ENCODE measurements at places on chromosomes 13 and 19.

DNA sequence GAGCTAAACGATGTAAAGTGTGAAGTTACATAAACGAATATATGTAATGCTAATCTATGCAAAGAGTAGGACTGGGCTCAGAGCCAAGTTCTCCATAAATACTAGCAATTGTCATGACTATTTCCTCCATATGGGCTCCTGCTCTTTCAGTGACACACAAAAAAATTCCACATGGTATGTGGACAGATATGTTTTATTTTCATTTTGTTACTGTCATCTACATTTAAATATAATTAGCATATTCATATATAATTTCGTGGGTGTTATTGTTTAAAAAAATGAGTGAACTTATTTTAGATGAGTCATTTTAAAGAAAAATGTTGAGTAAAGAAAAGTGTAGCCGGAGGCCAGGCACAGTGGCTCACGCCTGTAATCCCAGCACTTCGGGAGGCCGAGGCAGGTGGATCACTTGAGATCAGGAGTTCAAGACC is 5.0 kb upstream of the IGSF23 start:
- DNase-seq = no peak

GRCh38 chr13:29429286-29429900 is 166.1 kb downstream of the SLC7A1 start:
- no peak for DNase-seq

DNA sequence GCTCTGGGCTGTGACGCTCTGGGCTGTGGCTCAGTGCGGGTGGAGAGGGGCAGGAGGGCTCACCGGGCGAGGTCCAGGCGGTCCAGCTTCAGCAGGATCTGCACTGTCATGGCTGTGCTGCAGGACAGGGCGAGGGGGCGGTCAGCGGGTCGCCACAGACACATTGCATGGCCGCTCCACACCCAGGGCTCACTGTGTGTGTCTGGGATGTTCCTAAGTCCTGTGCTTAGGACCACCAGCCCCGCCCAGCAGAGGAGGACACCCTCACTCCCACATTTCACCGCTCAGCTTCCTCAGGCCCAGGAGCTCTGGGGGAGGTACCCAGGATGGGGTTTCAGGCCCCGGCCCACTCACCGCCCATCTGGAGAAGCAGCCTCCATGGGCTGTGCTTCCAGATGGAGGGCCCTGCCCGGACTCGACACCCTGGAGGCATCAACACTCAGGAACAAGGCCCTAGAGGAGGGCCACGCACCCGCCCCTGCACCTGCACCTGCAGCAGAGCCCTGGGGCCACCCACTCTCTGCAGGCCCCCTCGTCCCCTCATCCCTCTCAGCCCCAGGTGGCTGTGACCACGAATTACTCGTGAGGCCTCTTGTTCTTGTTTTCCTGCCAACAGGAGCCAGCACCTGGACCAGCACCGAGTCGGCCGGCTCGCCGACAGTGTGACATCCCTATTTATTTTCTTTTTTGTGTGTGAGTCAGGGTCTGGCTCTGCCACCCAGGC is 9.7 kb upstream of the CERS1 start:
- no peak for DNase-seq

DNA sequence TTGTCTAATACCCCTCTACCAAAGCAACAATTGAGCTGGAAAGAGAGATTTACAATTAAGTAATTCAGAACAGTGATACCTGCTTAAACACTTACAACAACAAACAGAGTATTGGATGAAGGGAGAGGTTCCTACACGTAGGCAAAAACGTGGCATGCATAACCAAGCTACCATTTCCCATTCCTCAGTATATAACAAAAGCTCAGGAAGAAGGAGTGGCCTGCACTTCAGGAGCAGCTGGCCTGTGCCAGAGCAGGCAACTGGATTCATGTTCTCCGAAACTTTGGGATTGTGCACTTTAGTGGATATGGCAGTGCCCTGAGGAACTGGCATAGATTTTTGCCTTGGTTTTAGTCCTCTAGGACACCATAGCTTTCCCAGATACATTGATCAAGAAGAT is 630.2 kb upstream of the PCDH9 start:
- DNase-seq = no peak

DNA sequence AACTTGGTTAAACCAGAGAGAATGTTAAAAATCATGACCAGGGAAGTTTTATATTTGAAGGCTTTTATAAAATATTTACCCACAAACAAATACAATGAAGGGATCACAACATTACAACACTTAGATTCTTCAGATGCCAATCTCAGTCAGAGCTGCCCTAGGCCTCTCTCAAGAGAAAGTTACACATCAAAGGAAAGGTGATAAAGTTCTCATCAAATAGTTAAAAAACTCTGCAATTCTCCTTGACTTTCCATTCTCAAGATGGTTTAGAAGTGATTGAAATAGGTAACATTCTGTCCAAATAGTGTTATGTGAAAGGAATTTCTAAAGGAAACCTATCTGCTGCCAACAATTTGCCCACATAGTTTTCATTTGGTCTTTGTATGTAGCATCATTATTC is 1115.2 kb upstream of the MIR17HG start:
- no peak for DNase-seq

DNA sequence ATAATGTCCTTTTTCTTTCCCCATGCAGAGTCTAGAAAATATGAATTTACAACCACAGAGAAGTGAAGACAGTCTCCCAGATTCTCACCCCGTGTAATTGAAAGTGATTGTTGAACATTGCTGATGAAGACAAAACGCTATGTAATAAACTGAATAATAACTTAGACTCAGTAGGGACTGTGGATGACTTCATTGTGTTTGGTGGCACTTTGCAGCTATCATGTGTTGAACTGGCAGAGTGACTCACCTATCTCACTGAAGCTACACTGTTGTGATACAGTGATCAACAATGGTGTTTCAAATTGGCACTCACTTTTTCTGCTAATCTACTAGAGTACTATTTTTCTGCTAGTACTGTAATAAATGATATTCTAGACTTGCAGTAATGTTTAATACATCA is 261.3 kb downstream of the DACH1 start:
- DNase-seq = no peak

DNA sequence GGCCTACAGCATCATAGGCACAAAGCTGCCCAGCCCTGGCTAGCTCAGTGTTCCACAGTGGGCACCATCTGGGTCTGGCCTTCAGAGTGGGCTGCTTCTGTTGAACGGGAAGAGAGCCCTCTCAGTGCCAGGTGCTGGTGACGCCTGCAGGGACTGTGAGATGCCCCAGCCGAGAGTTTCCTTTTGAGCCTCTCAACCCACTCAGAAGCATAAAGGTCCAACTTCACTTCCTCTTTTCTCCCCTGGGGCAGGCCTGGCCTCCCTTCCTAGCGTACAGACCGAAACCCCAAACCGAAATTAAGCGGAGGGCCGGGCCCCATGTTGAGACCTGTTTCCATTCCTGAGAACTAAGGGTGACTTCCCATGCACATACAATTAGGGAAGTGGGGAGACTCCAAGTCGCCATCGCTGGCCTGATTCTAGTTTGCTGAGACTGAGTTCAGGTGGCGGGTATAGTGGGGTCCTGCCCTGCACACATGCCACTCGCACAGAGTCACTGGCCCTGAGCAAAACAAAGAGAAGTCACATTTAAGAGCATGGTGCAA is 6.9 kb downstream of the RAB8A start:
- DNase-seq = no peak

DNA sequence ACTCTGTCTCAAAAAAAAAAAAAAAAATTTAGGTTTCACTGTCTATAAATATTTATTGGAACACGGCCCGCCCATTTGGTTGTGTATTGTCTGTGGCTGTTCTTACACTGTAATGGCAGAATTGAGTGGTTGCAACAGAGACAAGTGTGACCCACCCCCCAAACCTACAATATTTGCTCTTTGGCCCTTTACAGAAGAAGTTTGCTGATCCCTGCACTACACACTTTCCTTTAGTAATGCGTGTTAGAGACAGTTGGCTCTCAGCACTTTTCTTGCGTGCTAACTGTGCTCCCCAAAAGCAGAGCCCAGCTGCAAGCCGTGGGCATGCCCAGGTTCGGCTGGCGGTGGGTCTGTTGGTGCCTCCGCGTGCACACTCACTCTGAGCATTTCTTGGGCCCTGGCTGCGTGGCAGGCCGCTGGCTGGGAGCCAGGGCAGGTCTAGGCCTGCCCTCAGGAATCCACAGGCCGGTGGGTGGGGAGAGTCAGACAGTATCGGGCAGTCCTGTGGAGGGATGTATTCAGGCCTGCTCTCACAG is 72.6 kb downstream of the SIPA1L3 start:
- no peak for DNase-seq

- peak; percentile 20 for DNase-seq
Measured at GRCh38 chr13:36918246-36919131, 1.5 kb downstream of the SMAD9 start.

DNA sequence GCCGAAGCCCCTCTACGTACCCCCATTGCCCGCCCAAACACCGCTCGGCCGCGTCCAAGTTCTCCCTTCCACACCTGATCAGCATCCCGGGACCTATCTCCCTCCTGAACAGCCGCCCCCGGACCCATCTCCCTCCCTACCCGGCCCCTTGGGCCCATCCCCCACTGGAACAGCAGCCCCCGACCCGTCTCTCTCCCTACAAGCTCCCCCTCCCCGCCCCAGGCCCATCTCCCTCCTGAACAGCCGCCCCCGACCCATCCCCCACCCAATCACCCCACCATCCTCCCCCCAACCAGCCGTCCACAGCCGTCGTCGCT is 610 bp downstream of the ZSCAN1 start:
- no peak for DNase-seq

- DNase-seq = no peak
Measured at GRCh38 chr19:43407416-43408005, 7.2 kb upstream of the TEX101 start.

GRCh38 chr13:39963612-39964011 is 308.1 kb downstream of the COG6 start:
- DNase-seq = no peak

Data from D341Med (cell line).